ENCODE measurements at places on chromosomes 6 and 20. TPM values are rescaled to one million over a fixed set of nuclear protein-coding genes. Genes with fewer than 3 reads are reported as not detected.

Gene EYA2
- not detected for total RNA-seq

- DNase-seq: no peak
Measured at GRCh38 chr6:36751091-36751490, 53.5 kb downstream of the RAB44 start.

GRCh38 chr6:137982418-137983189 is 115.5 kb downstream of the TNFAIP3 start:
- no peak for DNase-seq

DNA sequence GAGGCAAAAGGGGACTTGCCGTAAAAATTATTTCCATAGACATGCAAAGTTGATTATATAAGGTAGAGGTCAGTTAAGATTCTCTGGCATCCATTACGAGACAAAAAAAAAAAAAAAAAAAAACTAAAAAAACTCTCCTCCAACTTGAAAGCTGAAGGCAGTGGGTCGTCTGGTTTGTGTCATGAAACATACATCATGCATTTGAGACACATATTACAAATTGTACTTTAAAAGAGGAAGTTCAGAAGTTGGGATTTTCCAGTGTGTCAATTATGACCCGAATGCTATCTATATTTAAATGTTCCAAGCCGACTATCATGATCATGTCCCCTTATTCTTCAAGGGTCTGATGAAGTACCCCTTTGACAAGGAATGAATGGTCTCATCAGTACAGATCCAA is 125.1 kb downstream of the ZNF217 start:
- no peak for DNase-seq

GRCh38 chr6:72861935-72862432 is 240.1 kb downstream of the KCNQ5 start:
- DNase-seq: no peak

GRCh38 chr6:156857573-156857972 is 80.4 kb downstream of the ARID1B start:
- DNase-seq: no peak

DNA sequence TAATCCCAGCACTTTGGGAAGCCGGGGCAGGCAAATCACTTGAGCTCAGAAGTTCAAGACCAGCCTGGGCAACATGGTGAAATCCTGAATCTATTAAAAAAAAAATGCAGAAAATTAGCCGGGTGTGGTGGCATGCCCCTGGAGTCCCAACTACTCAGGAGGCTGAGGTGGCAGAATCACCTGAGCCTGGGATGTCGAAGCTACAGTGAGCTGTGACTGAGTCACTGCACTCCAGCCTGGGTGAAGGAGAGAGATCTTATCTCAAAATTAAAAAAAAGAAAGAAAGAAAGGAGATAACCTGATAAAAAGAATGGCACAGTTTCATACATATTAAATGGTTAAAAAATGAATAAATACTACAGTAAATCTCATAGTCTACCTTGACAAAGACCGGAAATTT is 123.6 kb upstream of the TNFAIP3 start:
- DNase-seq: no peak

DNA sequence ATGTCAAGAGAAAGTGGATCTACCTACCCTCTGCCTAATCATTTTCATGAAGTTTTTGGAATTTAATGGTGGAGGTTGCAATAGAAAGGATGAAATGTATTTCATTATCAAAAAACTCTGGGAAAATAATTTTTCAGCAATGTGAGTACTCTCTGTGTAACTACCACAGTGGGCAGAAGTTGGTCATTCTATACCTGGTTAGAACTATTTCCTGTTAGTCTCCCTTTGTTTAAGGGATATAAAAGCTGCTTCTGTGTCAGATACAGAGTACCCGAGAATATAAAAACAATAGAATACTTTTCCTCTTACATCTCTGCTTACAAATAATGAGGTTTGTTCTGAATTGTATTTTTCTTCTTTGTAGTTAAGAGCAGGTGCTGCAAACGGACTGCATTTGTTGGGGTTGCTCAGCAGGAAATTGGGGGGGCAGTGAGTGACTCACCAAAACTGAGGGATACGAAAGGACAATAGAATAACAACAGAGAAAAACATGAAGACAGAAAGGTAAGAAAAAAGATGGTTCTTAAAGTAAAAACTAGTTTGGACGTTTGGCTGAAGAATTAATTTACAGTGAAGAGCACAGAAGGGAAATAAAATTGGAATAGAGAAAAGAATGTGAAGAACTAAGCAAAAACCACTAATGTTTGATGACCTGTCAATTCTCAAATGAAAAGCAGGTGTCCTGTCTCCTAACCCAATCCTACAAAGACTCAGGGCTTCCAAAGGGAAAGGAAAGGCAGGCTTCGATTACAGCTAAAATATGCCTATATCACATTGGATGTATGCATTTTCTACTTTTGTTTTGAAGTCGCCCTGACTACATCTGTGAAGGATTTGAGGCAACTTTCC is 703.1 kb downstream of the RFPL4B start:
- no peak for DNase-seq

GRCh38 chr20:47038566-47039560 is 144.2 kb downstream of the EYA2 start:
- no peak for DNase-seq

Gene RAB32
- total RNA-seq: not detected

Gene IL17A
- total RNA-seq: not detected

DNA sequence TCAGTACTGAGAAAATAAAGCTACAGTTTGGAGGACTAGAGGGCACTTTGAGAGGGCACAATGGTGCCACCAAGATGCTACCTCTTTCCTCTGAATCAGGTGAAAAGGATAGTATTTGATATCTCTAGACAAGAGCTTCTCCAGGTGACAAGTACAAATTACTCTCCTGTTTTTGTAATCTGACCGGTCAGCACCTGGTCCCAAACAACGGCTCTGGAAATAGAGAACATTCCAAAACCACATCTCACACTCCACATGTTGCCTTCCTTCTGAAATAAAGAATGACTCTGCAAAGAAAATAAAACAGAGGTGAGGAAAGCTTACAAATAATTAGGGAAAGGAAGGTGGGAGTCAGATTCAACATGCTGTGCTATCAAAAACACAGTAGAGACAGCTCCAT is 51.3 kb upstream of the CITED2 start:
- DNase-seq: no peak

GRCh38 chr20:32204205-32205109 is 3.1 kb downstream of the PLAGL2 start:
- no peak for DNase-seq

Gene BMP6
- total RNA-seq: not detected

DNA sequence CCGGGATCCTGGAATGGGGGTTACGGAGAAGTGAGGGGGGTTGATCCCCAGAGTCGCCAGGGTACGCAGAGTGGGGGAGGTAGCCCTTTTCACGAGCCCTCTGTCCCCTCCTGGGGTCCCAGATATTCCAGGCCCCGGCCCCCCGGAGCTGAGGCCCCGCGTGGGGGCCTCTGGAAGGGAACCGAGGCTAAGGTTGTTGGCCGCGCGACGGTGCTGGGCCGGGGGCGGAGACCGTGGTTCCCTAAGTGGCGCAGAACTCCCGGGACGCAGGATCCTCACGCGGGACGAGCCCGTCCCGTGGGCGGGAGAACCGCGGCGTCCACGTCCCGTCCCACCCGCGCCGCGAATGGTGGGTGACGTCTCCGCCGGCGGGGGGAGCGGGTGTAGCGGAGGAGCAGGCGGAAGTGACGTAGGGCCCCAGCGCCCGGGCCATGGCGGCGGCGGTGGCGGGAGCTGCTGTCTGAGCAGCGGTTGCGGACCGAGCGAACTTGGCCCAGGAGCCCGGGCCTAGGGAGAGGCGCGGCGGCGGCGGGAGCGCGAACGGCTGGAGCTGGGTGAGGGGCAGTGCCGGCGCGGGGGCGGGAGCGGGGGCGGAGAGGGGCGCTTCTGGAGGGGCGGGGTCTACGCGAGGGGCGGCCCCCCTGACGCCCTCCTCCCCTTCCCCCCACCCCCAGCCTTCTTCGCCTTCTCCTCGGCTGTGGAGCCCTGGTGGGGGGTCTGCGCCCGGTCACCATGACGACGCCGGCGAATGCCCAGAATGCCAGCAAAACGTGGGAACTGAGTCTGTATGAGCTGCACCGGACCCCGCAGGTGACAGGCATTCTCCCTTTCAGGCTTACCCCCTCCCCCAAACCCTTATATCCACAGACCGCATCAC is at the start of gene RING1:
RING1 (plus strand) TSS at position 410 of the 877 bp plus-strand sequence; CDS start at position 733, 323 bp downstream.
- DNase-seq: peak; percentile 92
